ENCODE measurements at places on chromosomes 6 and 20.

- no peak overlapping the region for H3K27ac ChIP-seq
- no peak overlapping the region for H3K4me3 ChIP-seq
- H3K27me3 ChIP-seq = no peaks in the 10 kb centered on the region
- H3K4me1 ChIP-seq = no peaks in the 10 kb centered on the region
- no peak for DNase-seq
These were observed 88.9 kb upstream of the ATXN1 start for GRCh38 chr6:16849988-16850680.

GRCh38 chr20:52313341-52313963 lies 121.9 kb upstream of the ZFP64 start:
- no peak for DNase-seq
- H3K4me3 ChIP-seq = no peak overlapping the region
- no peaks in the 10 kb centered on the region for H3K4me1 ChIP-seq
- H3K27me3 ChIP-seq = no peaks in the 10 kb centered on the region
- H3K27ac ChIP-seq = no peak overlapping the region

DNA sequence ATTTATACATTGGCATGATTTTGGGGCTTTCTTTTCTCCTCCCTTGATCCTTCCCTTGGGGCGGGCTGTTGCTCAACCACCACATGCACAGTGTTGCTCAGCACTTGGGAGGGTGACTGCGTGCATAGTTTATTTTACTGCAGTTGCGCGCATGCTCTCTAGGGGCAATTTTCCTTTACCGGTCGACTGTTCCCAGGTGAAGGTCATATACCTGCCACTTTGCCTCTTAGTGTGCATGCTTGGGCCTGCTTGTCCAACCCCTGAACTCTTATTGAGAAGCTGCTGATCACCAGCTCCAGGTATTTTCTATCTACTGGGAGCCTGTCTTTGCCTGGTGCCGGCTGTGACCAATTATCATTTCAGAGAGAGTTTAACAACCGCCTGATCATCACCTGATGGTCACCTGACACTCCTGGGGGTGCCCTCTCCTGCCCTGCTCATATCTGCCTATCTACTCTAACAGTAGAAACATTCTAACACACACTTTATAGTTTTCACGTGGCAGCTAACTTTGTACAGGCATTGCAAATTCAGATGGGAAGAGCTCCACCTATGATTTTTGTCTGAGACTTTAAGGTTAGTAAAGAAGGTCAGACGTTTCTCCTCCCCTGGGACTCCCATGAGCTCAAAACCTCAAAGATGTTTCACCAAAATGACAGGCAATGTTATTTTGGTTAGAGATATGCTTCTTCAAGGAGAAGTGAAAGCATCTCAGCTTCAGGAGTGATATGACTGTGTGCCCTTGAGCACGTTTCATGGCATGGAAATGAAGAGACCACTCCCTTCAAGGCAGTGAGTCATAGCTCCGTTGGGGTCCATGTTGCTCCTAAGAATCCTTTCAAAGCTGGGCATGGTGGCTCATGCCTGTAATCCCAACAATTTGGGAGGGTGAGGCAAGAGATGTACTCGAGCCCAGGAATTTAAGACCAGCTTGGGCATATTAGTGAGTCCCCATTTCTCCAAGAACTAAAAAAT lies 227.5 kb upstream of the MYLIP start:
- no peak overlapping the region for H3K4me3 ChIP-seq
- DNase-seq = no peak
- H3K4me1 ChIP-seq = peaks cover 6% of the 10 kb centered on the region
- H3K27me3 ChIP-seq = no peaks in the 10 kb centered on the region
- no peaks in the 10 kb centered on the region for H3K36me3 ChIP-seq

- H3K4me3 ChIP-seq = no peak overlapping the region
- no peak overlapping the region for H3K27ac ChIP-seq
- no peaks in the 10 kb centered on the region for H3K4me1 ChIP-seq
- H3K27me3 ChIP-seq = no peaks in the 10 kb centered on the region
- no peaks in the 10 kb centered on the region for H3K36me3 ChIP-seq
These were observed 110.5 kb downstream of the ARHGAP18 start for GRCh38 chr6:129599467-129599866.

- DNase-seq = no peak
- no peak overlapping the region for H3K27ac ChIP-seq
- H3K4me3 ChIP-seq = no peak overlapping the region
- H3K4me1 ChIP-seq = no peaks in the 10 kb centered on the region
These were observed 433.7 kb downstream of the MAFB start for GRCh38 chr20:40255365-40255764.

DNA sequence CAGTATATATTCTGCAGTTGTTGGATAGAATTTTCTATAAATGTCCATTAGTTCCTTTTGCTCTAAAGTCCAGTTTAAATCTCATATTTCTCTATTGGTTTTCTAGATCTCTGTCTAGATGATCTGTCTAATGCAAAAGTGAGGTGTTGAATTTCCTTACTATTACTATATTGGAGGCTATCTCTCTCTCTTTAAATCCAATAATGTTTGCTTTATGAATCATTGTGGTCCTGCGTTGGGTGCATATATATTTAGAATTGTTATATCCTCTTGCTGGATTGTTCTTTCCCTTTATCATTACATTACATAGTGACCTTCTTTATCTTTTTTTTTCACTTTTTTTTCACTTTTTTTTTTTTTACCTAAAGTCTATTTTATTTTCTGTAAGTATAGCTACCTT lies 208.5 kb upstream of the ASCC3 start:
- H3K36me3 ChIP-seq = no peaks in the 10 kb centered on the region
- H3K27ac ChIP-seq = no peak overlapping the region
- no peaks in the 10 kb centered on the region for H3K4me1 ChIP-seq
- no peaks in the 10 kb centered on the region for H3K27me3 ChIP-seq

DNA sequence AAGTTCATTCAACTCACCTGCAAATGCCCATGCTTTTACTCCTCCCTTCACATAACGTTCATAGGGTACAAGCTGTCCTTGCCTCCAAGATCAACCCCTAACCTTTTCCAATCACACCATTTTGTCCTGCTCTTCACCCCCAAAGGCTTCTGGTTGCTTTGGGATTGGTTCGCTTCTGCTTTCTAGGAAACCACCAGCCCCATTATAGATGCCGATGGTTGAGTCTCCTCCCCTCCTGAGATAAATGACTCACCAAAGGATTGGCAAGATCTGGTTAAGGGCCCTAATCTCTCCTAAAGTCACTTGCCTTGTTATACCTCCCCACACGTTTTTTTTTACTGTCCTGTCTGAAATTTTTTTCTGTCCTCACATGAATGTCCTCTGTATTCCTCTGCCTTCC lies 311.4 kb downstream of the HACE1 start:
- H3K4me3 ChIP-seq = no peak overlapping the region
- DNase-seq = no peak
- no peak overlapping the region for H3K27ac ChIP-seq
- H3K36me3 ChIP-seq = no peaks in the 10 kb centered on the region
- H3K4me1 ChIP-seq = no peaks in the 10 kb centered on the region
